ENCODE measurements at places on chromosomes 12 and 14.

- no peaks in the 10 kb centered on the region for H3K27me3 ChIP-seq
- no peak for DNase-seq
- H3K27ac ChIP-seq, result no peak overlapping the region
- H3K36me3 ChIP-seq, result no peaks in the 10 kb centered on the region
- no peaks in the 10 kb centered on the region for H3K4me1 ChIP-seq
Measured at GRCh38 chr12:78392918-78393317, 471.7 kb upstream of the SYT1 start.

- peaks cover 7% of the 10 kb centered on the region for H3K27me3 ChIP-seq
- no peak for DNase-seq
- H3K27ac ChIP-seq, result no peak overlapping the region
- no peaks in the 10 kb centered on the region for H3K36me3 ChIP-seq
Measured at GRCh38 chr12:21296348-21296747, 38.4 kb downstream of the SLCO1A2 start.

DNA sequence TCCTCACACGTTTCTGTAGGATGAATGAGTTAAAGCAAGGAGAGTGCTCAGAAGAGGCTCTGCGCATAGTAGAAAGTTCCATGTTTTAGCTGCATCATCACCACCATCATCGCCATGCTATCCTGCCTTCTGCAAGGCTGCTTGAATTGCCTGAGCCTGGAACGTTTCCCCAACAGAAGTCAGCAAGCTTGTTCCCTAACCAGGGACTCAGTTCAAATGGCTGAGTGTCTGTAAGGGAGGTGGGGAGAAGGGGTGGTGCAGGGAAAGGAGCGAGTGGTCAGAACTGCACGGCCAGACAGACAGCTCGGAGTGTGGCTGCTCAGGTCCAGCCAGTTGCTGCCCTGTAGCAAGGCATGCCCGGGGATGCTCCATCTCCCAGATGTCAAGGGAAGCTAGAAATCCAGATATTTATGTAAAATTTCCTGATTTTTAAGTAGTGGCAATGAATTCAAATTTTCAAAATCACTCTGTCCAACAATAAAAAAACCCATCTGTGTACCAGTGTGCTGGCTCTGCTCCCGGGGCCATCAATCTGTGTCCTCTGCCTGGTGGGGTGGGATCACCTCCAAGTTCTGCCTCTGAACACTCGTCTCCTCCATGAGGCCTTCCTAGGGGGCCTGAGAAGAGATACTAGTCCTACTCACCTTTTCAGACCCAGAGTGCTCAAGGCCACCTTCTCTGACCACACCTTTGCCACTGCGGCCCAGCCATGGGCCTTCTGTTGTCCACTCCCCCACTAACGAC, 162.7 kb downstream of the FOXN3 start:
- H3K27ac ChIP-seq, result no peak overlapping the region
- DNase-seq, result no peak
- no peaks in the 10 kb centered on the region for H3K27me3 ChIP-seq
- H3K4me3 ChIP-seq, result no peak overlapping the region
- H3K36me3 ChIP-seq, result peaks cover 16% of the 10 kb centered on the region

- H3K27me3 ChIP-seq, result peaks cover 14% of the 10 kb centered on the region
- H3K4me1 ChIP-seq, result no peaks in the 10 kb centered on the region
- no peak overlapping the region for H3K27ac ChIP-seq
- H3K36me3 ChIP-seq, result no peaks in the 10 kb centered on the region
Measured at GRCh38 chr12:5173511-5174011, 129.9 kb downstream of the KCNA5 start.

DNA sequence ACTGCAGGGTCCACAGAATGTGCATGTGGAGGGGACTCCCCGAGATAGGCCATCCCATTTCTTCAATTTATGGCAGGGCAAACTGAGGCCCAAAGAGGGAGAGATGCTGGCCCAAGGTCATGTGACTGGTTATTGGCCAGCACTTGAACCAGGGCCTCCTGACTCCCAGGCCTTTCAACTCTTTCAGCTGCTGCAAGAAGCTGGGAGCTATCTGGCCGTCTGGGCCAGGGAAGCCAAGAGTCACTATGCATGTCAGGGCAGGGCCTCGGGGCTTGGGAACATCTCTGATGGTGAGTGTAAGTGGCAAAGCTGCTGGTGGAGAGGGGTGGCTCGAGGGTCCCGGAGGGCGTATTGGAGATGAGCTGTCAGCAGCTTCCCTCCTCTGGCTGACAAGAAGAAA, 9.5 kb upstream of the LTBP2 start:
- H3K27me3 ChIP-seq, result no peaks in the 10 kb centered on the region
- peak overlapping the region; percentile 77 for H3K4me3 ChIP-seq
- peaks cover 20% of the 10 kb centered on the region for H3K36me3 ChIP-seq

DNA sequence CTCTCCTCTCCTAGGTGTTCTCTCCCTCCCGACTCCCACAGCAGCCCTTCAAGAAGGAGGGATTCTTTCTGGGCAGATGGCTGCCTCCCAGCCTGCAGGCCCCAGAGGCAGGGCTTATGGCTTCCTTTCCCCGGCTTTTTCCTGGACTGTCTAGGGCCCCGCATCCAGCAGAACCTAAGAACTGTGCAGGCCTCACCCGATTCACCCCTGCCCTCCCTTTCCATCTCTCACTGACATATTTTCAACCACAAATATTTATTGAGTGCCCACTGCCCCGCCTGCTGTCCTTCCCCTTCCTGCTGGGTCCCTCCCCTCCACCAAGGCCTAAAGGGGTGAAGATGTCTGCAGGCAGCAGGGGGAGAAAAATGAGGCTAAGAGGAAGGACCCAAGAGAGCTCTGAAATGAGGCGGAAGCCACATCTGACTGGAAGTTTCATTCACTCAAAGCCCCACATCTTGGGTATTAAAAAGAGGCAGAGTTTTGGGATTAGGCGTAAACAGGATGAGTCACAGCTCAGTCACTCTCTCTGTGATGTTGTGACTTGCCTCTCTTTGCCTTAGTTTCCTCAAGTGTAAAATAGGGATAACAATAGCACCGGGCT, 2.9 kb downstream of the SCNN1A start:
- H3K27me3 ChIP-seq, result peaks cover 12% of the 10 kb centered on the region
- H3K27ac ChIP-seq, result no peak overlapping the region
- H3K4me1 ChIP-seq, result peaks cover 27% of the 10 kb centered on the region
- no peak overlapping the region for H3K4me3 ChIP-seq
- no peaks in the 10 kb centered on the region for H3K36me3 ChIP-seq
- no peak for DNase-seq

DNA sequence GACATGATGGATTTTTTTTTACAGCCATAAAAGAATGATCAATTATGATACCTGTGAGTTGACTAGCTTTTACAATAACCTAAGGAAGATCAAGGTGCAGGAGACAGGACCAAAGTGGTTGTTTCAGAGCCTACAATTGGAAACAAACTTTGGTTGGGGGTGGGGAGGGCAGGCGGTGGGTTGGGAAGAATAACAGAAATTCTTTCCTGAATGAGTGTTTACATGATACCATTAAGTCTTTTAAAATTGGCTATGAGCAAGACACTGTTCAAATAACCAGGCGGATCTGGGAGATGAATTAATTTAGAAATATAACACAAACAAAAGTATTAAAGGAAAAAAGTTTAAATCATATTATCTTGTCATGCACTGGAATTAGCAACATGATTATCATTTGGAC, 7.2 kb downstream of the NFYB start:
- peaks cover 20% of the 10 kb centered on the region for H3K4me1 ChIP-seq
- H3K27ac ChIP-seq, result no peak overlapping the region
- no peak for DNase-seq
- H3K27me3 ChIP-seq, result no peaks in the 10 kb centered on the region

GRCh38 chr14:101824339-101824727, 62.8 kb downstream of the PPP2R5C start:
- H3K4me1 ChIP-seq, result peaks cover 82% of the 10 kb centered on the region
- H3K36me3 ChIP-seq, result peaks cover 97% of the 10 kb centered on the region
- DNase-seq, result no peak
- peak overlapping the region; percentile 90 for H3K4me3 ChIP-seq
- H3K27me3 ChIP-seq, result no peaks in the 10 kb centered on the region

Measured in effector memory CD8-positive, alpha-beta T cell (primary cell).